Lung microvascular endothelial cell (primary cell): ENCODE measurements at places on chromosomes 6 and 20. TPM values are rescaled to one million over a fixed set of nuclear protein-coding genes. Genes with fewer than 3 reads are reported as not detected.

TOMM34 gene
- total RNA-seq, result 13.7 and 15.1 TPM in 2 replicates

DNA sequence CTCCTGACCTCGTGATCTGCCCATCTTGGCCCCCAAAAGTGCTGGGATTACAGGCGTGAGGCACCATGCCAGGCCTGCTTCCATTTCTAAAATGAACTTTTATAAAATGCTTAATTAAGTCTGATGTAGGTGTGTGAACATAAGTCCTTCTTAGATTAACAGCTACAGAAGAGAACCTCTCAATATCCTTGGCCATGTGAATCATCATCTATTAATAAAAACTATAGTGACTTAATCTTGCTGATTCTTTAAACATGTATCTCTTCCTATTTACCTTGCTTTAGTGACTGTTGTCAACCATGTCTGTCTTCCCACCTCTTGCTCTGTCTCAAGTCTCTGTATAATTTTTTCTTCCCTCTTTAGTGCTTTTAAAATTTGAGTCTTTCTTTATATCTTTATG lies 127.1 kb downstream of the JARID2 start:
- DNase-seq, result no peak

DNA sequence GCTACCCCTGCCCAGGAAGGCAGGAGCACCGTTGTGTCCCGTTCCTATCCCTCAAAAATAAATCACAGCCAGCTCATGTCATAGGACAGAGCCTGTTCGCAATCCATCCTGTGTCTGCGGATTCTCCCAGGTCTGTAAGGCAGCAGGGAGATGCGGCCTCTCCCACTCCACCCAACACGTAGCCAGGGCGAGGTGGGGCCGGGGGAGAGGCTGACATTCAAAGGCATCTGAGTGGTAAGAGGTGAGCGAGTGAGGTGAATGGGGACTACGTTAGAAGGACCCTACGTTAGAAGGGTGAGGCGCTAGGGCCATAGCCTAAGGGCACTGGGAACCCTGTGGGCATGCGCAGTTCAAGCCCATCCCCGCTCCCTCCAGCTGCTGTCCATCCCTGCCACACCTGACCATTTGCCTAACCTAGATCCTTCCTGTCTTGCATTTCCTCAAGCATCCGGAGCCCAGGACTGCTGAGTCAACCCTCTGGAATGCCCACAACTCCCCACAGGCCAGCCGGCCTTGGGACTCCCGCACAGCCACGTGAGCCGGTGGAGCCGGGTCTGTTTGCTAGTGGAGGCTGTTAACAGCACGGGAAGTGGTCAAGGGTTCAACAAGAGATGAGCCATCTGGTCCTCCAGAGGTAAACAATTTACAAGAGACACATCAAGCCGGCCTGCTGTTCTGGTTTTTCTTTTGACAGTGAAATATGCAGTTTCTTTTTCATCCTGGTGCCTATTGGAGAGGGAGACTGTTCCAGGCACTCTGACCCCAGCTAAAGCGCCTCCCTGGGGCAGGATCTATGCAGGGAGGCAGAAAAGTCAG lies 45.9 kb downstream of the RIPOR3 start:
- peak; percentile 90 for DNase-seq

DNA sequence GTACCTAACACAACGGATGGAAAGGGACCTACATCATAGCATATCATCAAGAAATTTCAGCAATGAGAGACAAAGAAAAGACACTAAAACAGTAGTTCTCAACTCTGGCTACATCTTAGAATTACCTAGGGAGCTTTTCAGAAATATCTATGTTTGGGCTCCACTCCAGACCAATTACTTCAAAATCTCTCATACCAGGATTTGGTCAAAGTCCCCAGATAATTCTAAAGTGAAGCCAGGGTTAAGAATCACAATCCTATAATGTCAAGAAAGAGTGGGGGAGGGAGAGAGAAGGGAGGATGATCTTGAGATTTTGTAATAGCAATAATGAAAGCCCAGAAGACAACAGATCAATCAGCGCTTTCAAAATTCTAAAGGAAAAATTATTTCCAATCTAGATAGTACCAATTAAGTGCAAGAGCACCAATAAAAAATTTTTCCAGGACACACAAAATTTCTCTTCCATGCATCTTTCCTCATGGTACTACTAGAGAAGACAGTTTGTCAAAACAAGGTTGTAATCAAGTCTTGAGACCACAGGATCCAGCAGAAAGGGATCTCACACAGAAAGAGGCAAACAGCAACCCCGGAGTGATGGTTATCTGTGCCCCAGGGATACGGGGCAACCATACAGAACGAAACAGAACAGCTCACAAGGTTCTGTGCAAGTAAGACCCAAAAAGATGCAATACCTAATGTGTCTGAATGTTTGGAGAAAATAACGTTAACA lies 152.9 kb upstream of the DST start:
- no peak for DNase-seq

- DNase-seq, result no peak
Observed at GRCh38 chr20:4217349-4217841, 202.0 kb upstream of the RNF24 start.

DNA sequence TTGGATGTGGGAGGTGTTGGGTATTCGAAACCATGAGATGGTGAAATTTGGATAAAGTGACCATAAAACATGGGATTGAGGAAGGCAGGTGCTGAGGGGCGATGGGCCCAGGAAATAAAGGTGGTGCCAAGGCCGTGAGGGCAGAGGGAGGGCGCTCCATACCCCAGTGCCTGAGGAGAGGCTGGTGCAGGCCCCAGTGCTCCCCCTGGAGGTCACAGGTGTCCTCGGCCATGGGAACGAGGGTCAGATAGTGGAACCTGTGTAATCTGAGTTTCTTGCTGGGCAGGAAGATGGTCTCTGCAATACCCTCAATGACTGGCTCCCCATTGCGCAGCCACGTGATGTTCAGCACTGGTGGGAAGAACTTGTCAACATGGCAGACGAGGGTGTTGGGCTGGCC lies 16.2 kb downstream of the HLA-DPB1 start:
- peak; percentile 20 for DNase-seq

GRCh38 chr6:109241199-109241598 lies 141.1 kb downstream of the CD164 start:
- DNase-seq, result no peak

DNA sequence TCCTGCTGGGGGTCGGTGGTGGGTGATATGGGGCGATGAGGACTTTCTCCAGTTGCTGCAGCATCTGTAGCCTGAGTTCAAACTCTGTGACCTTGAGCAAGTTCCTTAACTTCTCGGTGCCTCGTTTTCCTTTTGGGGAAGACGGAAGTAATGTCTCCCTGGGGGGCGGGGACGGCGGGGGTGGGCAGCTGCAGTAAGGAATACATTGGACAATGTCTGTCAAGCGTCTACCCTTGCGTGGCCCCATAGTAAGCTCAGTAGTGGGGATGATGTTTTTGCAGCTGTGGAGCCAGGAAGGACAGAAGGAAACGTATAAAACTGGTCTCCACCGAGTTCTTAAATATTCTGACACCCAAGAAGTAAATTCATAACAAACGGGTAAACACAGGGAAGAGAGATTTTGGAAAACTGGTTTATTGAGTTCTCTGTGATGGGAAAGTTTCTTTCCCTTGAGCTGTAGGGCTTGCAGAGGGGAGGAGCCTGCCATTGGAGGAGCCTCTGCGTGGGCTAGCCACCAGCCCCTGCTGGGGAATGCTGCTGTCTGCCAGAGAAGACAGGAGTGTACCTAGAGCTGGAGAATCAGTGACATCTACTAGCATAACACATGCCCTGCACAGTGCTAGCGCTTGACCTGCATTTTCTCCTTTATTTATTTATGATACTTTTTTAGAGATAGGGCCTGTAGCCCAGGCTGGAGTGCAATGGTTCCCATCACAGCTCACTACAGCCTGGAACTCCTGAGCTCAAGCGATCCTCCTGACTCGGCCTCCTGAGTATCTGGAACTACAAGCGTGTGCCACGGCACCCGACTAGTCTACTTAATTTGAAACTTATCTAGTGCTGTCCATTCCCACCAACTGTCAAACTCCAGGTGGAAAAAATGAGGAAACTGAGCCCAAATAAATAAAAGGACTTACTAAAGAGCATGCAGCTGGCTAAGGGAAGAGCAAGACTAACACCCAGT lies 1.2 kb upstream of the ACSS1 start:
- peak; percentile 20 for DNase-seq

DNA sequence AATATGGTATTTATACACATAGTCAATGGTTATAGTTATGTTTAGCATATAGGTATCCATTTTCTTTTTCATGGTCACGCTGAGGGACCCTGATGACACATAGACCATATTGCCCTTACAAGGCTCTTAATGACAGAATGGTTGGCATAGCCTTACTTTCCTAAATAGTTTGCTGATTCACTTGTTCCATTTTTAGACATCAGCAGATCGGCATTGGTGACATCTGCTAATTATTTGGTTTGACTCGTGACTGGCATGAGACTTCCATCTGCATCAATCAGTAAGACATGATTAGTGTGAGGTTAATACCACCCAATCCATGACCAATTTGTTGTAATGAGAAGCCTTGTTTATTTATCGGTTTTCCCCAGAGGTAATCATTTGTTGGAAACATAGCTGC lies 309.7 kb downstream of the ALDH8A1 start:
- DNase-seq, result no peak

DNA sequence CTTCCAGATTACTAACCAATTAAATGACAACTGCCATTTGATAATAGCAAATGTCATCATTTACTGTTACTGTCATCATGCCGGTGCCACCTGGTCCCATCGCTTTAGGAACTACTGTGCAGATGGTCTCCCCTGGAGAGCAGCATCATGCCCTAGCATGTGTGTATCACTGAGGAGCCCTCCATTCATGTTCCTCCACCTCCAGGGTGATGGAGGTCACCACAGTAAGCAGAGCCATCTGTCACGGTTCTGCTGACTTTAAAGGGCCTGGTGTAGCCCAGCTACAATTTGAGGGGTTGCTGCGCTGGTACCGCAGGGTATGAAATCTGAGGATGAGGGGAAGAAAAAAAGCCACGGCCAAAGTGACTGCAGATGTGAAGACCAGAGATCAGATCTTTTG lies 118.8 kb upstream of the KCNK16 start:
- DNase-seq, result no peak
